Fibroblast of lung (primary cell): ENCODE measurements at places on chromosomes 7 and 10. TPM values are rescaled to one million over a fixed set of nuclear protein-coding genes. Genes with fewer than 3 reads are reported as not detected.

Gene CACUL1
- total RNA-seq, result 21.3 and 25.3 TPM in 2 replicates

Gene LRIT1
- total RNA-seq, result not detected in 2 replicates

Gene TUBAL3
- not detected in 2 replicates for total RNA-seq

DNA sequence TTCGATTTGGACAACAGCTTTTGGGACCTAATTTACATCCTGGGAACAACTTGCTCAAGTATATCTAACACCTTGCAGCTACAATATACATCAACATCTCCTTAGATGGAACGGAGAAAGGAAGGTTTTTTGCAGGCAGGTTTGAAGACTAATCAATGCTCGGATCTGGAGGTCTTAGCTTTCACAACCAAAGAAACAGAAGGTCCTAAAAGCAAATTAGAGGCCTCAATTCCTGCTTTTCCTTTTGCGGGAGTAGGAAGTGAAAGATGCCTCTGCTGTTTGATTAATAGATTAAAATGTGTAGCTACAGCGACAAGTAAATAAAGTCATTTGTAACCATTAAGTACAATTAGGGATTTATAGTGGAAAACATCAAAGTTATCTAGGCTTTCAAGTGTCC, 3.7 kb upstream of the SP8 start:
- no peak for DNase-seq

DNA sequence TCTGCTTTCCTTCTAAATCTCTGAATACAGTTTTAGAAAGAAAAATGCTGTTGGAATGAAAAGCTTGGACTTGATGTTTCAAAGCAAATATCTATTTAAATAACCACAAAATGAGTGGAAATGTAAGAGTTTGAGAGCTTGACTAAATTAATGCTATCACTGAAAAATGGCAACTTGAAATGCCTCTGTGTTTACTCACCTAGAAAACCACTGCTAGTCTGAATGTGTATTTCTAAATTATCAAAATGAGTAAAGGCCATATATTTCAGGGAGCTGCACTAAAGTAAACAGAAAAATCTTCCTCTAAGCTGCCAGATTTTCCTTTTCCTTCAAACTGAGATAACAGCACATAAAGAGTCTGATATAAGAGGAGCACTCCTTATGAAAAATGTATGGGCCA, 87.9 kb downstream of the DPY19L1 start:
- DNase-seq, result peak; percentile 67

DNA sequence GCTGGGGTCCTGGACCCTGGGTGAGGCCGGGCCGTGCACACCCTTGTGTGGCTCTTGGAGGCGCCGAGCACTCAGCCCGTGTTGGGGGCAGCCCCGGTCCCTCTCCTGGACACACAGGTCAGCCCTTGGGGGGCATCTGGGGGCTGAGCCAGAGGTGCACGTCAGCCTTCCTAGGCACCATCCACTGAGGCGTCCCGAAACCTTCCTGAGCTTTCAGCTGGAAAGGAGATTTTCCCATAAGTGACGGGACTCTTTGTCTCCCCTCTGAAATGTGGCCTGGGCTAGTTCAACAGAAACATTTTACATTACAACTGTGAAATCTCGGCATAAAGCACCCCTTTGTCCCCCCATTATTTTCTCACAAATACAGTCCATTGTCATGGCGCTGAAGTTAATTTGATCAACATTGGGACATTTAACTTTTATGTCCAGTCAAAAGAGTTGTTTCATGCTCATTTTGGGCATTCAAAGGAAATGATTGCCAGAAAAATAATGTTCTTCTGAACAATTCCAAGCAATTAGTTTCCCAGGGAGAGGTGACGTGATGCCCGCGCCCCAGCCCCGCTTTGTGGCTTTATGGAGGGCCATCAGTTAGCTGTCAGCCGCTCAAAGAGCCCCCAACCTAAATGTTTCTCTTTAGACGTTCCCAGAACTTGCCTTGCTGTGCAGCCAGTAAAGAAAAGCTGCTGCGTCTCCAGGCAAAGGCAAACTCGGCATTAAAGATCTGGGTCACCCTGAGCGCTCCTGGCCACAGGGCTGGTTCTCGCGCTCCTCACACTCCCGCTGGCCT, 70.8 kb downstream of the NKX6-2 start:
- no peak for DNase-seq

GRCh38 chr10:86025509-86025908, 341.1 kb downstream of the GRID1 start:
- no peak for DNase-seq

DNA sequence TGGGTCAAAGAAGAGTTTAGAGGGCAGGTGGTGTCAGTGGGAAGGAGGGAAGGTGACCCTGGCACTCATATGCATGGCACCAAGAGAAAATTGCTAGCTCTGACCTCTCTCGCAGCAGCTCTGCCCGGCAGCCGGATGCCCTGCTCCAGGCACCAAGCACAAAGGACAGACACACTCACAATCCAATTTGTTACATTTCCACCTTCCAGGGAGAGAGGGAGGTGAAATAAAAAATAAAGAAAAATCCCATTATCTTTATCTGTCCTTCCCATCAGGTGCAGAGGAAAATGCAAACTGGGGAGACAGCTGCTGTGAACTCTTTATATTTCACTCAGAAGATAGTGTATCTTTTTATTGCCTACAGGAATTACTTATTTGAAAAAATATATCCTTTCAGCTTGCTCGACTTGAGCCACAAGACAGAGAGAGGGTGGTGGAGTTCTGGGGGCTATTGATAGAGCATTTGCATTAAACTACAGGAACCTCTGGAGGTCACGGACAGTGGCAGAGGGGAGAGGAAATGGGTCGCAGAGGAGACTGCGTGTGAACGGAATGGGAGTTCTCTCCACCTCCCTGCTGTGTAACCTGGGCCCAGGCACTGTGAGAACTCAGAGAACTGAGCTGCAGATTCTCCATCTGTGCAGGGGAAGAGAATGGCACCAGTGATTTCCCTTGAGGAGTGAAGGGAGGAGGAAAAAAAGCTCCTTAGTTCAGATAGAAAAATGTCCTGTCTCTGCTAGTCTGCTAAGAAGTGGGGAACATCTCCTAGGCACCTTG, 421.4 kb downstream of the PLXNA4 start:
- DNase-seq, result no peak
